ENCODE measurements at places on chromosomes 1 and 21. TPM values are rescaled to one million over a fixed set of nuclear protein-coding genes. Genes with fewer than 3 reads are reported as not detected.

B3GALT2 gene
- total RNA-seq: 6.0 TPM

UBIAD1 gene
- 25.3 TPM for total RNA-seq

AMY1B gene
- not detected for total RNA-seq

LRRC71 gene
- total RNA-seq: not detected

ESRRG gene
- total RNA-seq: not detected

RASSF5 gene
- total RNA-seq: 188 TPM

DNA sequence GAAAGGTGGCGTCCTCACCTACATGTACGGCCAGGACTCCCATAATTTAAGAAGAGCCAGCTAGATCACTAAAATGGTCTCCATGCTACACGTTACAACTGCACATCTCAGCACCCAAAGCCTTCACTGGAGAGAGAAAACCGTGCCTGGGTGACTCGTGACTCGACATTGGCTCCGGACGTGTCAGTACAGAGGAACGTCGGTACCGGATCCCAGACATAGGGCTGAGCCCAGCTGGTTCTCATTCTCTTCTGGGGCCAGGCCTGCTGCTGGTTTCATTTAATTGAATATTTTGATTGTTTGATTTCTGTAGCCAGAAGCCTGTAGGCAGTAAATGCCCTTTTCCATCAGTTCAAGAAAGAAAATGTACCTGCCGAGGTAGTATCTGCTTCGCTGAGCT, 93.1 kb downstream of the HHIPL2 start:
- no peak overlapping the region for H3K27ac ChIP-seq
- no peaks in the 10 kb centered on the region for H3K36me3 ChIP-seq
- peaks cover 2% of the 10 kb centered on the region for H3K27me3 ChIP-seq
- H3K4me1 ChIP-seq: peaks cover 10% of the 10 kb centered on the region

- DNase-seq: no peak
- no peak overlapping the region for H3K4me3 ChIP-seq
- peaks cover 4% of the 10 kb centered on the region for H3K27me3 ChIP-seq
Observed at GRCh38 chr1:183783342-183783741, 21.6 kb upstream of the RGL1 start.

DNA sequence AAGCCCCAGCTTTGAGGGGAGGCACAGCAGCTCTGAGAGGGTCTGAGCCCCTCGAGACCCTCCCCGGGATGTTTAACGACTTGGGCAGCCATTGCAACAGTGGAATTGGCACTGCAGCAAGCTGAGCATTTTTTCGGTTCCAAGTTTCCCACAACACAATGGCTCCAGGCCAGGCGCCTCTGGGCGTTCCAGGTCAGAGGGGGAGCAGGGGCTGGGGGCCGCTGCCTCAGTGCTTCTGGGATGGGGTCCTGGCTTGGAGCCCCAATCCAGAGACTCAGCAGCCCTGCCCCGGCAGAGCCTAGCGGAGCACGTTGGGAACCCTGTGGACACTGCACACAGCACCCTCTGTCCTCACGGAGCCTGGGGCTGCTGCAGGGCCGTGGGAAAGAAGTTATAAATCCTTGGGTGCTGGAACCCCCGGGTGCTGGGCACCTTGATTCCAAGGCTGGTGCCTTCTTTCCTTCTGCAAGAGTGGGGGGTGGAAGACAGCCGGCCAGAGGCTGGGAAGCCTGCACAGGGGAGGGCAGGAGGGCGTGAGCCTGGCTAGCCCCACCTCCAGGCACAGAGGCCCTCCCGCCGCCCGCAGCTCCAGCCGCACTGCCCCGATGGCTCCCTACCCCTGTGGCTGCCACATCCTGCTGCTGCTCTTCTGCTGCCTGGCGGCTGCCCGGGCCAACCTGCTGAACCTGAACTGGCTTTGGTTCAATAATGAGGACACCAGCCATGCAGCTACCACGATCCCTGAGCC, 50.1 kb downstream of the COL18A1 start:
- H3K27me3 ChIP-seq: no peaks in the 10 kb centered on the region
- no peaks in the 10 kb centered on the region for H3K4me1 ChIP-seq
- H3K36me3 ChIP-seq: no peaks in the 10 kb centered on the region
- H3K4me3 ChIP-seq: no peak overlapping the region
- H3K27ac ChIP-seq: no peak overlapping the region

GRCh38 chr1:39170731-39171667, 33.5 kb upstream of the MACF1 start:
- no peak for DNase-seq
- H3K27ac ChIP-seq: no peak overlapping the region
- H3K4me3 ChIP-seq: no peak overlapping the region
- no peaks in the 10 kb centered on the region for H3K27me3 ChIP-seq
- H3K4me1 ChIP-seq: peaks cover 8% of the 10 kb centered on the region
- peaks cover 3% of the 10 kb centered on the region for H3K36me3 ChIP-seq

- no peaks in the 10 kb centered on the region for H3K27me3 ChIP-seq
- peak overlapping the region; percentile 99 for H3K27ac ChIP-seq
- peaks cover 54% of the 10 kb centered on the region for H3K4me1 ChIP-seq
- peak overlapping the region; percentile 97 for H3K4me3 ChIP-seq
- peaks cover 12% of the 10 kb centered on the region for H3K36me3 ChIP-seq
- DNase-seq: no peak
Observed at GRCh38 chr1:167514288-167514687, 4.0 kb downstream of the CD247 start.

GRCh38 chr1:235021815-235022214, 106.8 kb downstream of the TOMM20 start:
- no peaks in the 10 kb centered on the region for H3K27me3 ChIP-seq
- no peak for DNase-seq
- peak overlapping the region; percentile 62 for H3K27ac ChIP-seq
- H3K4me3 ChIP-seq: no peak overlapping the region

DNA sequence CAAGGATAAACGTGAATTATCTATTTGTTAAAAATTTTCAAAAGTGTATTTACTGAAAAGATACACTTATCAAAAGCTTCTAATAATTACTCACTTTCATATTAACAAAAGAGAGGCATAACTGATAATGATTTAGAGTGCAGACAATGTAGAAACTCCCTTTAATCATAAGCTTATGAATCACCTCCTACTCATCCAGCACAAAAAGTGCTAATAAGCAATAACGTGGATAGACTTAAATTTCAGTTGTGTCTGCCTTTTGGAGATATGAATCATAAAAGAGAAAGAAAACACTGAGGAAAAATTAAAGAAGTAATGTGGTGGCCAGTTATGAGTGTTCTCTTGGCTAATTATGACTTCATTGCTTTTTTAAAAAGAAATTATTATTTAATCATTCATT, 827.6 kb upstream of the B3GALT2 start:
- H3K27me3 ChIP-seq: no peaks in the 10 kb centered on the region
- no peaks in the 10 kb centered on the region for H3K4me1 ChIP-seq
- H3K27ac ChIP-seq: no peak overlapping the region
- no peaks in the 10 kb centered on the region for H3K36me3 ChIP-seq
- no peak for DNase-seq

DNA sequence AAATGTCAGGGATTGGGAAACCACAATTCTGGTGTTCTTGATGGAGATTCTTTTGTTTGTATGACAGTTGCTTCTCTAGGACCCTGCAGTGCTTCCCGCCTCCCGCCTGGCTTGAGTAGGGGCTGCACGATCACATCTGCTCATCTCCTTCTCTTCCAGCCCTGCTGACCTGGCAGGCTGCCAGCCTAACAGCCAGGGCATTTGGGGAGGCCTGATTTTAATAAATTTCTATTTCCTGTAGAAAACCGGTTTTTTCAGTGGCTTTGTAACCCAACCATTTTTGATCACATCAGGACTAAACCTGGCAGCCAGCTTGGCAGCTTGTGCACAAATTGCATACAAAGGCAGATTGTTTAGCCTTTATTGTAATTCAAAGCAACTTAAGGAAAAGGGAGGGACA, 78.9 kb downstream of the UBE2U start:
- H3K4me1 ChIP-seq: no peaks in the 10 kb centered on the region
- H3K36me3 ChIP-seq: no peaks in the 10 kb centered on the region
- H3K27ac ChIP-seq: no peak overlapping the region
- H3K27me3 ChIP-seq: peaks cover 19% of the 10 kb centered on the region
- no peak overlapping the region for H3K4me3 ChIP-seq

DNA sequence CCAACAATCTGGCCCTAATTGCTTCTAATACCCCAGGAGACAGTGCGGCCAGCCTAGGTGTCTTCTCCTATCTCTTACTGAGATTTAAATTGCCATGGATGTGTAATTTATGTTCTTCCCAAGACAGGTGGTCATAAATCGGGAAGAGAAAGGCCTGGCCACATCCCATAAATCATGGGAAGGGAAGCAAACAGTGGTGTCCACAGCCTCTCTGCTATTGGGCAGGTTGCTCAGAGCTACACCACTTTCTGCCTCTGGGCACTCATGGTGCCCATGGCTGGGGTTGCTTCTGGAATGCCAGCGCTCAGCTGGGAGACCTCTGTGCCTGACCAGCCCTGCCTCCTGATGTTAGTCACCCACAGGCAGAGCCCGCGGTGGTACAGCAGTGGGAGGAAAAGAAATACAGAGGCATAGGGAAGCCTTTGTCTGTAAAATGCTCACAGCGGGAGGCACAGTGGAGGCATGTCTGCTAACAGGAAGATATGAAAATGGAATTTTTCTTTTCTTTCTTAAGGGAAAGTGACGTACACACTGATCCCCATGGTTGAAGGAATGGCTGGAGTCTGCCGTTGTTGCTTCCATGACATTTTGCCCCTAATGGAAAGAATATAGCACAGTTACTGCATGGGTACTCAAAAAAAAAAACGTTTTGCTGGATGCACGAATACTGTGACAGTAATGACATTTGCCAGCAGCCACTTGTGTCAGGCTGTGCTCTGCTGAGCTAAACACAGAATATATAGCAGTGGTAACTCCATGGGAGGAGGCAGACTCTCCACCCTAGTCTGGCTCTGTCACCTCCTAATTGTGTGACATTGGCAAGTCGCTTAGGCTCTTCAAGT, 21.9 kb downstream of the MTARC1 start:
- no peaks in the 10 kb centered on the region for H3K36me3 ChIP-seq
- H3K27ac ChIP-seq: no peak overlapping the region
- peaks cover 4% of the 10 kb centered on the region for H3K4me1 ChIP-seq
- no peak for DNase-seq
- H3K27me3 ChIP-seq: peaks cover 56% of the 10 kb centered on the region
- H3K4me3 ChIP-seq: no peak overlapping the region

DNA sequence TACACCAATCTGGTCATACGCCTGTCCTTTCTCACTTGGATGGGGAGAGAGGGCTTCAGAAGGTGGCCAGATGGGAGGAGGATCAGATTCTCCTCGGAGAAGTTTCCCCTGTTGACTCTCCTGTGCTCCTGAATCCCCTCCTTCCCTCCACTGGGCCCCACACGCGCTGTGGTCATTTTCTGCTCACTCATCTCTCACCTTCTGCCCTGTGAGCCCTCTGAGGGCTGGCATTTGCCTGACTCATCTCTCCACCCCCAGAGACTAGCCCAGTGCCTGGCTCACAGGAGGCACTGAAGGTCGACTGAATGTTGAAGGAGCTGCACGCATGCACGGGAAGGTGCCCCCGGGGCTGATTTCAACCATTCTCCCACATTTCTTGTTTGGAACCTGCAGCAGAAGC, 14.2 kb downstream of the ABCA4 start:
- H3K27me3 ChIP-seq: peaks cover 69% of the 10 kb centered on the region
- no peak for DNase-seq
- no peak overlapping the region for H3K4me3 ChIP-seq
- H3K36me3 ChIP-seq: no peaks in the 10 kb centered on the region
- H3K27ac ChIP-seq: no peak overlapping the region
- peaks cover 4% of the 10 kb centered on the region for H3K4me1 ChIP-seq

DNA sequence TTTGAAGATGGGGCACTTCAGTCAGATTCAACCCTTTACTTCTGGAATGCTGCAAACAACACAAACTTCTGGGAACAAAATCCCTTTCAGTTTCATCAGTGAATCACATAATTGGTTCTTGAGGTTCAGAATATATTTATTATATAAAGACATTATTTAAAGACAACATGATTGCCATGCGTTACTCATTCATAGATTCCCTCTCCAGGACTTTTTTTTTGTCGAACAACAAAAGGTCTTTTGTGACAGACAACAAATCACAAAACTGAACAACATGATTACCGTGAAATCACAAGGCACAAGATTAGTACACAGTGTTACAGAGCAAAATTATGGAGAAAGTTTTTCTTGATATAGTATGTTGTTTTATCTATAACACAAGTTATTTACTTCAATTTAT, 1815.0 kb downstream of the NCAM2 start:
- no peak for DNase-seq
- H3K27ac ChIP-seq: no peak overlapping the region
- no peaks in the 10 kb centered on the region for H3K27me3 ChIP-seq
- H3K36me3 ChIP-seq: no peaks in the 10 kb centered on the region

DNA sequence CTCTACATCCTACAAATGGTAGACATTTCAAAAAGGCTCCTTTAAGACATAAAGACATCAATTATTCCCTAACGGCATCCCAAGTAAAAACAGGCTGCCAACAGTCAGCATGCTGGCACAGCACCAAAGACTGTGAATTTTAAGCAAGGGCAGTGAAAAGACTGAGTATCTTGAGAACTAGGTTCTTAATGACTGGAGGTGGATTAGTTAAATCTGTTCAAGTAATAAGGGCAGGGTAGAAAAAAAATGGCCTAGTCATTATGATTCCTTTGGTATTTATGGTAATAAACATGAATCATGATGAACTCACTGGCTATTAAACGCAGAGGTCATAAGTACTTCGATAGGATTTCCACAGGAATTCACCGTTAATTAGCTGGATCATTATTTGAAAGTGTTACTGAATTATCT, 75.2 kb downstream of the KIFAP3 start:
- DNase-seq: no peak
- no peak overlapping the region for H3K4me3 ChIP-seq
- H3K27me3 ChIP-seq: no peaks in the 10 kb centered on the region

- peaks cover 4% of the 10 kb centered on the region for H3K4me1 ChIP-seq
- peaks cover 30% of the 10 kb centered on the region for H3K27me3 ChIP-seq
- DNase-seq: no peak
- no peak overlapping the region for H3K4me3 ChIP-seq
- no peak overlapping the region for H3K27ac ChIP-seq
- no peaks in the 10 kb centered on the region for H3K36me3 ChIP-seq
Observed at GRCh38 chr1:68227598-68227997, 4.7 kb downstream of the WLS start.

DNA sequence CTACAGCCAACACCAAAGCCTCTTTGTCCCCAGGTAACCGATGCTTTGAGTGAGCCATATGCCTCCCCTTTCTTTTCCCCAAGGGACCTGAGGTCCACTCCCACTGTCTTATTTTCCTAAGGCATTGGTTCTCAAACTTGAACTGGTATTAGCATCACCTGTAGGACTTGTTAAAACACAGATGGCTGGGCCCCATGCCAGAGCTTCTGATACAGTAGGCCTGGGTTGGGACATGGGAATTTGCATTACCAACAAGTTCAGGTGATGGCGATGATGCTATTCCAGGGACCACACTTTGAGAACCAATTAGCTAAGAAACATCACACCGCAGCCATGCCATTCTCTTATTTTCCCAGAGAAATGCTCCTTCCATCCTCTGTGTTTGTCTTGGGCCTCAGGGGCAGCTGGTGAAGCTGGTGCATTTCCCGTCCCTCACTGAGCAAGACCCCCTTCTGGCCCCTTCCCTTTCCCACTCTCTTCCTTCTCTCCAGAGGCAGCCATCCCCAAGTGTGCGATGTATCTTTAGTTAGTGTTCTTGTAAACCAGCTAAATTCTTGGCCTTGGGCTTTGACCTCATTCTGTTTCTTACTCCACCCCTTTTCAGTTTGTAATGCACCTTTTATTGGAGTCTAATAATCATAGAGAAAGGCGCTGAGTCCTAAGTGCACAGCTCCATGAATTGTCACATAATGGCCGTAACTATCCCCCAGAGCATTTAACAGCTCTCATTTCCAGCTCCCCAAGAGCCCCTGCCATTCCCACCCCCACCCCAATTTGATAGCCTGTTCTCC, 14.2 kb upstream of the TTC22 start:
- peak overlapping the region; percentile 47 for H3K27ac ChIP-seq
- H3K36me3 ChIP-seq: no peaks in the 10 kb centered on the region
- no peak for DNase-seq
- H3K27me3 ChIP-seq: peaks cover 6% of the 10 kb centered on the region
- peaks cover 18% of the 10 kb centered on the region for H3K4me1 ChIP-seq
